HS-27A (cell line): ENCODE measurements at places on chromosomes 13 and 19.
A peak's percentile ranks its signal among the peaks of the same experiment; 100 is the strongest.

GRCh38 chr19:13057147-13057572 is 45.5 kb downstream of the LYL1 start:
- no peak for DNase-seq

- no peak for DNase-seq
These were observed 15.4 kb upstream of the PRR19 start for GRCh38 chr19:42286349-42287016.

DNA sequence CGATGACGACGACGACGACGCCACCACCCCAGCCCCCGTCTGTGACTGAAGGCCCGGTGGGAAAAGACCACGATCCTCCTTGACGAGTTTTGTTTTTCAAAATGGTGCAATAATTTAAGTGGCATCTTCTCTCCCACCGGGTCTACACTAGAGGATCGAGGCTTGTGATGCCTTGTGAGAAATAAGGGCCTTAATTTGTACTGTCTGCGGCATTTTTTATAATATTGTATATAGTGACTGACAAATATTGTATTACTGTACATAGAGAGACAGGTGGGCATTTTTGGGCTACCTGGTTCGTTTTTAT is 2.5 kb downstream of the KLF2 start:
- DNase-seq, result no peak

- DNase-seq, result no peak
These were observed 28.5 kb upstream of the ARGLU1 start for GRCh38 chr13:106596275-106596937.

GRCh38 chr19:16148443-16149229 is 5.2 kb downstream of the HSH2D start:
- no peak for DNase-seq

- no peak for DNase-seq
These were observed 1.2 kb upstream of the PLEKHG2 start for GRCh38 chr19:39411081-39411831.

GRCh38 chr19:19145684-19146608 is 7.7 kb upstream of the TMEM161A start:
- peak; percentile 5 for DNase-seq

- DNase-seq, result no peak
These were observed 930.5 kb upstream of the SLITRK1 start for GRCh38 chr13:84812789-84813188.

DNA sequence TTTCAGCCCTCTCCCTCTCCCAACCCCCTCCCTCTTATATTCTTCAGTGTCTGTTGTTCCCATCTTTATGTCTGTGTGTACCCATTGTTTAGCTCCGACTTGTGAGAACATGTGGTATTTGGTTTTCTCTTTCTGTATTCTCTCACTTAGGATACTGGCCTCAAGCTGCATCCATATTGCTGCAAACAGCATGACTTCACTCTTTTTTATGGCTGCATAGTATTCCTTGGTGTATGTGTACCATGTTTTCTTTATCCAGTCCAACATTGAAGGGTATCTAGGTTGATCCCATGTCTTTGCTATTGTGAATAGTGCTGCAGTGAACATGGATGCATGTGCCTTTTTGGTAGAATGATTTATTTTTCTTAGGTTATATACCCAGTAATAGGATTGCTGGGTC is 17.8 kb downstream of the NHLRC3 start:
- DNase-seq, result no peak

DNA sequence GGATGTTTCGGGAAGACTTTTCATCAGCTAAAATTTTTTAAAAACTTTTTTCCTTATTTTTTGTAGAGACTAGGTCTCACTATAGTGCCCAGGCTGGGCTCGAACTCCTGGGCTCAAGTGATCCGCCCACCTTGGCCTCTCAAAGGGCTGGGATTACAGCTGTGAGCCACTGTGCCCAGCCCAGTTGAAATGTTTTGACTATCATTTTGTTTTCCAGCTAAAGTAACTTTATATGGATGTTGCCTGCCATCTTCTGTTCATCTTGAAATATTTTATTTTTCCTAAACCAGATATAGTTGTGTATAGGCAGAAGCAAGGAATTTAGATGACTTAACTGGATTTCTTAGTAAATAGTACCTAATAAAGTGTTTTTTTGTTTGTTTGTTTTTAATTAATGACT is 7.0 kb downstream of the CAB39L start:
- no peak for DNase-seq

DNA sequence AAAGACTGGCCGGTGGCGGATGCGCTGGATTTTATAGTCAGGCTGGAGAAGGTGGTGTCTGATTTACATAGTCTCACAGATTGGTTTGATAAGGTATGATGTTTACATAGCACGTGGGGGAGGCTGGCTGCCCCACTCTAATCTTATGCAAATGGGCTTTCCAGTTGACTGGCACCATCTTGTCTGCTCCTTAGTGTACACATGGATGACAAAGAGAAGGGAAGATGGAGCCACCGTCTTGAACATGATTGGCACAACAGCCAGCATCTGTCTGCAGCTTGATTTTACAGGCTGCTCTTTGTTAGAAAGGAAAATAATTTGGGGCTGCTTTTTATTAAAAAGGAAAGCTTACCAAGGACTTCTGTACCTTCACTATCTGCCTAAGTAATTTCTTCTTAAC is 265.2 kb upstream of the MAB21L1 start:
- DNase-seq, result no peak

- DNase-seq, result peak; percentile 20
These were observed 89.4 kb downstream of the DPF1 start for GRCh38 chr19:38134540-38135149.

DNA sequence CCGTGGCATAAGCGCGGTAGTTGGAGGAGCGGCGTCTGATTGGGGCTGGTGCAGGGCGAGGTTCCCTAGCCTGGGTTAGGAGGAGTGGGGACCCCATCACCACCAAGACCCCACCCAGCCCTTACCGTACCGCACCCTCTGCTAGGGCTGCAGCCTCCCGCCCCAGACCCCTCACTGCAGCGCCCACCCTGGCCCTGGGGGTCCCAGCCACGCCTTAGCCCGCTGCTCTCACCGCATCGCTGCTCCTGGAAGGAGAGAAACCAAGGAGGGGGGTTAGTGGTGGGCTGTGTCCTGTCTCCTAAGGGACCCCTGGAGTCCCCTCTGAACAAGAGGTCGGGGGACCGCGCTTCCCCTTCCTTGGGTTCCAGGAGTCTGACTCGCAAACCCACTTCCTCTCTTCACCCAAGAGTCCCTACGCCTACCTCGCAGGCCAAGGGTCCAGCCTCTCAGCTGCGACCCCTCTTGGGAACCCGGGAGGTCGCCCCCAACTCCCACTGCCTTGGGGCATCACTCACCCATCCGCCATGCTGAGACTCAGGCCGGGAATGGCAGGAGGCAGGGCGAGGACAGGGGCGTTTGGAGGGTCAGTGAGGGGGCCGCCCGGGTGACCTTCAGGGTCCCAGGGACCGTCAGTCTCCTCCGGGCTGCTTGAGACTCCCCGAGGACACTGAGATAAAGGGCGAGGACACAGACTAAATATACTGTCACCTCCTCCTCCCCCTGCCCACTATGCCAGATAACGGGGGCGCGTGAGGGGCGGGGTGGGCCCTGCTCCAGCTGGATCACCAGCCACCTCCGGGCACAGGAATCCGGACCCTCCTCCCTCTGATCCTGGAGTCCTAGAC is at the start of gene TNNI3:
TNNI3 (minus strand) TSS at position 669 of the 845 bp plus-strand sequence; CDS start at position 526, 143 bp downstream.
- no peak for DNase-seq
